ENCODE measurements at places on chromosomes 7 and 10.

- no peak for DNase-seq
Observed at GRCh38 chr10:3661271-3661670, 123.7 kb downstream of the KLF6 start.

DNA sequence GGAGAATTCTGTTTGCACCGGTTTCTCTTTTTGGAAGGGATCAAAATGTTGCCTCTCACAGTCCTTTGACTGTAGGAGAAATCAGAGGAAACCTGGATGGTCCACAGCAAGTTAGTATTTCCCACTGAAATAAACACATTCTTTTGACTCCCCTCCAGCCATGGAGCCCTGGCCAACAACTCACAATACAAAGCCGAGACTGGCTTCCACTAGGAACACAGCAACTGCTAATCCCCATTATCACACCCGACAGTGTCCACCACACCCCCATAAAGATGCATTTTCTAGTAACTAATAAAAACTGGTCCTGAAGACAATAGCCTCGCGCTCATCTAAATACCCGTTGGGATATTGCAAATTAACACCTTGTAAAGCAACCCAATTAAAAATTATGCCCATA, 798 bp upstream of the MACROH2A2 start:
- DNase-seq, result no peak

- peak; percentile 41 for DNase-seq
Observed at GRCh38 chr7:128398016-128398840, 11.6 kb downstream of the IMPDH1 start.

- DNase-seq, result peak; percentile 62
Observed at GRCh38 chr7:93914581-93915066, 6.9 kb upstream of the GNG11 start.

- DNase-seq, result no peak
Observed at GRCh38 chr10:97307441-97307840, 11.6 kb upstream of the FRAT1 start.

- no peak for DNase-seq
Observed at GRCh38 chr10:113162960-113163359, 212.9 kb downstream of the TCF7L2 start.

- DNase-seq, result no peak
Observed at GRCh38 chr7:55164527-55164926, 145.7 kb downstream of the EGFR start.

DNA sequence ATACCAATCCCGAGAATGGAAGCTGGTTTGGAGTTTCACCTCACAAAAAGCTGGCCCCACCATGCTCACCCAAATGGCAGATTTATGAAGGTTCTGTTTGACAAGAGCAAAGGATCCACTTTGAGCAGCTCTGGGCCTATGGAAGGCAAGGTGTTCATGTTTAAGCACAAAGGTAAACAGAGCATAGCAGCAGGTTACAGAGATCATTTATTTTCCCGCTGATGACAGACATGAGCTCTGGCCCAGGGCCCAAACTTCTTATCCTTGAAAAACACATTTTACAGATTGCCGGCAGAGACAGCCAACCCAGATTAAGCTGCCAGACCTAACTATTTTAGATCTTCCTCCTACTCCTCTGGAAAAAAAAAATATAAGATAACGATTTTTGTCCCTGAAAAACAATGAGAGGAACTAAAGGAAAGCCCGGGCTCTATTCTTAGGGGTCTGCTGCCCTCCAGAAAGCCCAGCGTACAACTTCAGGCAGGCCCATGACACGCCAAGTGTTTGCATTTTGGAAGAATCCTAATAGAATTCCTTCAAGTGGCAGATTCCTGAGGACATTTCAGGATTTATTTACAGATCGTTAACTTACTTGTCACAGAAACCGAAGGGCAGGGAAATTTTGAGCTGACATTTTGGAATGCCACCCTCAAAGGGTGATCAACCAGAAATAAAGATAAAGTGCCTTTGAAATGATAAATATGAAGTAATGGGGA, 40.0 kb downstream of the SYPL1 start:
- no peak for DNase-seq

- DNase-seq, result no peak
Observed at GRCh38 chr10:37246637-37247036, 121.2 kb downstream of the ANKRD30A start.

- peak; percentile 6 for DNase-seq
Observed at GRCh38 chr10:114902151-114902550, 35.8 kb upstream of the TRUB1 start.

- peak; percentile 36 for DNase-seq
Observed at GRCh38 chr10:97673736-97674525, 13.1 kb downstream of the AVPI1 start.

DNA sequence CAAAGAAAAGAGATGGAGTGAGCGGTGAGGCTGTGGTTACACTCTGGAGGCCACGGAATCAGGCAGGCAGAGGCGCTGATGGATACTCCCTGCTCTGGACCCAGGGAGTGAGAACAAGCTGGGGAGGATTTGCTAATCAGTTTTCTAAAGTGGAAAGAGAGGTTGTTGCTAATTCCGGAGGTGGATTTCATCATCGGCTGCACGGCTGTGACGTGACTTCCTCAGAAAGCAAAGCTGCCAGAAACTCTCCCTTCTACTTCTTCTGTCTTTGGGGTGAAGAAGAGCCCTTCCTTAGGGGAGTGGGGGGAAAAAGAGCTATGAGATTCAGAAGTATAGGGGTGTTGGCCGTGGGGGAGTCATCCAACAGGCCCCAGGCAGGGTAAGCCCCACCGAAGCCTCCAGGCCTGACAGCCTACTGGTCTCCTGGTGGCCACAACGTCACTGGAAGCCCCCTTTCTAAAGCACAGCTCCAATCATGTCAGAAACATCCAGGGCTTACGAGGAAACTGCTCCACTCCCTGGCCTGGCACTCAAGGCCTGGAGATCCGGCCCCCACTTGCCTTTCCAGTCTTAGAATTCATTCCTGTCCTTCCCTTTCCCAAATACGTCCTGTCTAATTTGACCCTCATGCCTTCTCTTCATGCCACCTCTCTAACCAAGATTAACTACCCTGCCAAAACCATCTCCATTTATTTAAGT, 114.5 kb downstream of the HIP1 start:
- peak; percentile 28 for DNase-seq

DNA sequence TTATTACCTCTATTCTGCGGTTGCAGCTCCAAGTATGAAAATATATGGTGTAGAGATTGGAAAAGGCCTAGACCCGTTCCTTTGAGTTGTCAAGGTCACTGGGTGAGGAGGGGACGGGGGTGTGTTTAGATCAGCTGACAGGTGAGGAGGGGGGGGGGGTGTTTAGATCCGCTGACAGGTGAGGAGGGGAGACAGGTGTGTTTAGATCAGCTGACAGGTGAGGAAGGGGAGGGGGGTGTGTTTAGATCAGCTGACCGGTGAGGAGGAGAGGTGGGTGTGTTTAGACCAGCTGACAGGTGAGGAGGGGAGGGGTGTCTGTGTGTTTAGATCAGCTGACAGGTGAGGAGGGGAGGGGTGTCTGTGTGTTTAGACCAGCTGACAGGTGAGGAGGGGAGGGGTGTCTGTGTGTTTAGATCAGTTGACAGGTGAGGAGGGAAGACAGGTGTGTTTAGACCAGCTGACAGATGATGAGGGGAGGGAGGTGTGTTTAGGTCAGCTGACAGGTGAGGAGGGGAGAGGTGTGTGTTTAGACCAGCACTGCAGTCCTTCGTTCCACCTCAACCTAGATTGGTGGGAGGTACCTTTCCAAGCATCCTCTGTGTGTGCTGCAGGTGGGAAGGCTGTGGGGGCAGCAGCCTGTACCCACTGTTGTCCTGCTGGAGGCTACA, 655.0 kb upstream of the ADARB2 start:
- DNase-seq, result no peak

- peak; percentile 24 for DNase-seq
Observed at GRCh38 chr7:25408012-25408687, 179.9 kb upstream of the NPVF start.

DNA sequence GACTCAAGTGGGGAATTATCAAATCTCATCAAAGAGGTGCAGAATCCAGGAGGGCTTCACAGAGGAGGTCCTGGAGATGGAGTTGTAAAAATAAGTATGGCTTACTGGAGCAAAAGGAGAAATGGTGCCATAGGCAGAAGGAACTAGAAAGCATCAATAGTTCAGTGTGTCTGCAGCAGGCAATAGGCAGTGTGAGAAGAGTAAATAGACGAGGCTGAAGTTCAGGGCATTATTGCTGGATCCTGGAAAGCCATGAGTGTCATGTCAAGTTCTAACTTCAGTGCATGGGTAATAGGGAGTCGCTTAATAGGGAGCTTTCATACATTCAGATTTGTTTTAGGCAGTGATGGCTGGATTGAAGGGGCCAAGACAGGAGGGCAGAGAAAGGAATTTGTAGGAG, 39.3 kb downstream of the CYP26A1 start:
- no peak for DNase-seq

DNA sequence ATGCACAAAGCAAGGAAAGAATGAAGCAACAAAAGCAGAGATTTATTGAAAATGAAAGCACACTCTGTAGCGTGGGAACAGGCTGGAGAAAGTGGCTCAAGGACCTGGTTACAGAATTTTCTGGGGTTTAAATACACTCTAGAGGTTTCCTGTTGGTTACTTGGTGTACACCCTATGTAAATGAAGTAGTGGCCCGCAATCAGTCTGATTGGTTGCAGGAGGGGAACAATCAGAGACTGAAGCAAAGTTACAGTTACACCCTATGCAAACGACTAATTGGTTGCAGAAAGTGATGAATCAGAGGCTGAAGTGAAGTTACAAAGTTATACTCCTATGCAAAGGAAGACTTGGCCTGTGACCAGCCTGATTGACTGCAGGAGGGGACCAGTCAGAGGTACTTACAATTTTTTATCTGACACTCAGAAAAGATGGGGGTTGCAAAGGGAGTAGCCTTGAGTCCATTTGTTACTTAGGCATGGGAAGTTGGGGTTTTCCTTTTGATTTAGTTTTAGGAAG, 3.6 kb upstream of the MTPN start:
- no peak for DNase-seq

DNA sequence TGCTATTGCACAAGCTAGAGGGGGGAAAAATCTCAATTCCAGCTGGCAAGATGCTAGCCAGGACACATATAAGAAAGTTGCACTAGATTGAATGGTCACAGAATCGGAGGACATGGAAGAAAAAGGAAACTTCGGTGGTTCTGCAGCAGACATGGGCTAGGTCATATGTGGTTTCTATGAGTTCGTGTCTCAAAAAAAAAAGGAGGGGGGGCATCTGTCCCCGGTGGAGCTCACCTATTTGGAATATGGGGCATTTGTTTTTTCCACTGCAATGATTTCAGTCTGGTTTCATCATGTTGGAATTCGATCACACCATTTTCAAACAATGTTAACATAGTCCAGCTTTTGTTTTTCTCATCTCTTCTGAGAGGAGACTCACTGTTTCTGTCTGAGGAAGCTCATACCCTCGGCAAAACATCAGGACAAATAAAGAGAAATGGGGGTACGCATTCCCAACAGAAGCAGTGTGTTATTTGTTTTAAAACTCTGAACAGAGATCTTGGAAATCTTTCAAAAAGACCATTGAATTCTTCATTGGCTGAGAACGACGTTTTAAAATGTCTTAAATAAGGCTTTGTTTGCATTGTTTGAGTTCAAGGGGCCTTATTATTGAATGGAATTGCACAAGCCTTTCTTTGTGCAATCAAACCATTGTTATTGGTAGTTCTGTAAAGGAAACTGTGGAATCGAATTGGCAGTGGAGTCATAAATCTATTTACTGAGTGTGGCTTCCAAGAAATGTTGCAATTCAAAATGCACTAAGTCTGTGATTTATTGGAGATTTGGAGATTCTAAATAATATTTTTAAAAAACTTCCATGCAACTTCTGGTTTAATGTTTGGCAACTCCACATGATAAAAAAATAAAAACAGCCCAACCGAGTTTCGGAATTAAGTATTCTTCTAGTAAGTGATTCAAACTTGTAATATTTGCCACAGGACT, 173.2 kb downstream of the RTKN2 start:
- DNase-seq, result peak; percentile 33

DNA sequence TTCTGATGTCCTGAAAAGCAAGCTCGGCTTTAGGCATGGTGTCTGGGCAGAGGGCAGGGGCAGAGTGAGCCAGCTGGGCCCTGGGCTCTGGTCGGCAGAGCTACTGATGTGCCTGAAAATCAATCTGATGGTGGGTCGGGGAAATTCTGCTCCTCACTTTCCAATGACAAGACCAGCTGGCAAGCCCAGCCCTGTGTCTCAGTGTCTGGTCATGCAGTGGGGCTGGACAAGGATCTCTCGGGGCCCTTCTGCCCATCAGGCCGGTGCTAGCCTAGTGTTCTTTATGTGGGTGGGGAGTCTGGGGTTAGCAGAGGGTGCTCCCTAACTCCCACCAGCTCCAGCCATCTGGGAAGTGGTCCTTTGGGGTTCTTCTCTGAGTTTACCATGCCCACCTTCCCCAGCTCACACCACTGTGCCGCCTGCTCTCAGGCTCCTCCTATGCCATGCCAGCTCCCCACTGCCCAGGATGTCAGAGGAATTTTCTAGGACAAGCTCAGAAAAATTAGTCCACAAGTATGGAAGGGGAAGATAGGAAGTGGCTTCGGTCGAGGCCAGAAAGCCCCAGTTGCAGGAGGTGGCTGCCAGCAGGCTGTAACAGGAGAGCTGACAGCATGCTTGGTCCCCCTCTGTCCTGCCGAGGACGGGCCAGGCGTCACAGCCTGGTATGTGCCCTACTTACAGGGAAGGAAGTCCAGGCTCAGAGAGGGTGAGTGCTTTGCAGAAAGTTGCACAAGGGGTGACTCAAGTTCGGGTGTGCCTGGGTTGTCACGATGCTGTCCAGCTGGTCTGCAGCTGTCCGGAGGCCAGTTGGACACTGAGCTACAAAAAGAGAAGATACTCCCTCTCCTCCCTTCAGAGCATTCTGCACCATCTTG, 135.2 kb downstream of the ADCY1 start:
- DNase-seq, result no peak

- peak; percentile 31 for DNase-seq
Observed at GRCh38 chr7:43110791-43111535, 1.5 kb upstream of the HECW1 start.

GRCh38 chr10:79336739-79337138, 10.5 kb upstream of the PPIF start:
- no peak for DNase-seq

DNA sequence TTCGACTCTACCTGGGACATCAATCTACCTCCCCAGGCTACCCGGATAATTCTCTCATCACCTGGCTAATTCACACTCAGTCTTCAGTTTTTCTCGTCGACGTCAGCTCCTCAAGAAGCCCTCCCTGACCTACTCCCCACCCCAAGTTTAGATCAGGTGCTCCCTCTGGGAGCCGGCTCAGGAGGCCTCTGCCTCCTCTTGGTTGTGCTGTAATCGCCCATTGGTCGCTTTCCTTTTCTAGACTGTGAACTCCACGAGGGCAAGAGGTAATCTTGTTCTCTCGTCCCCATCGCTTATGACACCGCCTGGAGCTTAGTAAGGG, 461 bp upstream of the WIPF3 start:
- DNase-seq, result no peak

- peak; percentile 37 for DNase-seq
Observed at GRCh38 chr7:141585592-141586510, 34.6 kb downstream of the AGK start.
